ENCODE measurements at places on chromosomes 16 and 17. TPM values are rescaled to one million over a fixed set of nuclear protein-coding genes. Genes with fewer than 3 reads are reported as not detected.

DNA sequence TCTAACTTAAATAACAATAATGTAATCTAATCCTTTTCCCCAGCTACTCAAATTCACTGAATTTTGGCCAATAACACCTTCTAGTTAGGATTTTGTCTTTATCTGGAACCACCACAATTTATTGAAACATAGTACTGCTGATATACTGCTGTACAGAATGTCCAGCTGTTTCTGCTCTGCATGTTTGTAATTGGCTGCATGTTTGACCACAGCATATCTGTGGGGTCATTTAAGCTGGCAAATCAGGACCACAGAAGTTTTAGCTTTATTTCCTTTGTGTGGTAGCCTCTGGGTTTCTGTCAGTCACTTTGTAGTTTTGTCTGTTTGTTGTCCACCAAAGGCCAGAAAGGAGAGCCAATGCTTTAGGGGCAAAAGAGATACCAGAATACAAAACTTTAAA lies 22.2 kb upstream of the RAB11FIP4 start:
- no peaks in the 10 kb centered on the region for H3K4me1 ChIP-seq
- H3K36me3 ChIP-seq = no peaks in the 10 kb centered on the region
- no peak overlapping the region for H3K4me3 ChIP-seq
- DNase-seq = no peak

KIF2B gene
- total RNA-seq = not detected

GRCh38 chr16:67397812-67398545 lies 4.7 kb upstream of the TPPP3 start:
- no peak overlapping the region for H3K4me3 ChIP-seq
- H3K36me3 ChIP-seq = no peaks in the 10 kb centered on the region
- DNase-seq = no peak
- H3K4me1 ChIP-seq = peaks cover 11% of the 10 kb centered on the region
- H3K27ac ChIP-seq = no peak overlapping the region

ADAD2 gene
- total RNA-seq = not detected

DNA sequence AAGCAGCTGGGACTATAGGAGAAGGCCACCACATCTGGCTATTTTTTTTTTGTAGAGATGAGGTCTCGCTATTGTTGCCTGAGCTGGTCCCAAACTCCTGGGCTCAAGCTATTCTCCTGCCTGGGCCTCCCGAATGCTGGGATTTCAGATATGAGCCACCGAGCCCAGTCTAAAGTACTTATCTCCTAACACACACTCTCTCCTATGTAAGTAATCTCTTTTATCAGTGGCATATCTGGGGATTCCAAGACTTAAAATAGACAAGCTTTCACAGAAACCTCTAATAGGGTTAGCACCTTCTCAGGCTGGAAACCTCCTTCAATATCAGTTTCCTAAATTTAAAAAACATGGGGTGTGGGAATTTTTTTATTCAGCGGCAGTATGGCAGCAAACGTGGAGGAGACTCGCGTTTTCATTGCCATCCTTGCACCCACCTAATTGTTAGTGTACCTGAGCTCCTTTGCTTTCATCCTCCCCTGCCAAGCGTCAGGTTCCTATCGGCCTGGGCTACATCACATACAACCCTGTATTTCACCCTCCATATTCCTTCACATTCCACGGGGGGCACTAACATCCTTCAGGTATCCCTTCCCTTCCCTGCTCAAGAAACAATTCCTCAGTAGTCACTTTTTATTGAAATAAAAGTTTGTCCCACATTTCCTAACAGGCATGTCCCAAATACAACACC lies 1.1 kb downstream of the EZH1 start:
- peak overlapping the region; percentile 92 for H3K27ac ChIP-seq
- H3K36me3 ChIP-seq = no peaks in the 10 kb centered on the region
- H3K4me1 ChIP-seq = peaks cover 24% of the 10 kb centered on the region

PRSS33 gene
- total RNA-seq = not detected

DNA sequence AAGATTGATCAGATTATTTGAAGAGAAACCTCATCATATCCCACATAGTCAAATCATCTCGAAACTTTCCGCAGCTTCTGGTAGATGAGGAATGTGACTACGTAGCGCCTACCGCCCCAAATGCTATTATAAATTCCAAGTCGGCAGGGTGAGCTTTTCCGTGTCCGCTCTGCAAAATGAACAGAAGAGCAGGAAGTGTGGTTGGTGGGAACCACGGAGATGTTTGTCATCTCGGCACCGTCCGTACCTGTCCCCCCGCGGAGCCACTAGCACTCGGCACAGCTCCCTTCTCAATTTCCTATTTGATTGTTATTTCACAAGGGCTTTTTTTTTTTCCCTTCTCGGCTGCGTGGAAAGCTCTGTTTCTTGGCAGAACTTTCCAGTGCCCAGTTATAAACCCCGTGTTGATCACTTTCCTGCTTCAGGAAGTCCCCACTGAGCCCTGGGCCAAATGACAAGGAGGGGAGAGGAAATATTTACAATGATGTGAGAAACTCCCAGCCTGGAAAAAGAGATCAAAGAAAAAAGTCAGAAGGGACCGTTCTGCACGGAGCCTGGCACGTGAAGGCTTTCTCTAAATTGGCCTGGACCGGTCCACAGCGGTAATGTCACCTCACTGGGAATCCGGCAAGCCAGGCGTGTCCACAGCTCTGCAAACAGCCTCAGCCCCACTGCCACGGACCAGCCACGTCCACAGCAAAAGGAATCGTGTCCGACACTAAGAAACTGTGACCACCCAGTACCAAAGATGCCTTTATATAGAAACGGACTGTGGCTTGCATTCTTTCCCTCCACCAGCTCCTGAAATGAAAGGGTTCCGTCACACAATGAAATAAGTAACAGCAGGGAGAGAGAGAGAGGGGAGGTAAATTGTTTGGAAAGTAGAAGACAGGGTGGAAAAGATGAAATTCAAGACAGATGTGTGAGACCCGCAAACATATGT lies 65.0 kb downstream of the MRM3 start:
- no peaks in the 10 kb centered on the region for H3K4me1 ChIP-seq
- no peaks in the 10 kb centered on the region for H3K36me3 ChIP-seq
- DNase-seq = no peak
- H3K27ac ChIP-seq = peak overlapping the region; percentile 17

SLFN14 gene
- 0.39 TPM for total RNA-seq

- peaks cover 9% of the 10 kb centered on the region for H3K36me3 ChIP-seq
- no peak overlapping the region for H3K4me3 ChIP-seq
- peaks cover 60% of the 10 kb centered on the region for H3K4me1 ChIP-seq
- H3K27me3 ChIP-seq = no peaks in the 10 kb centered on the region
- DNase-seq = peak; percentile 77
- peak overlapping the region; percentile 81 for H3K27ac ChIP-seq
These were observed 5.4 kb upstream of the NFATC3 start for GRCh38 chr16:68079626-68080344.

DNA sequence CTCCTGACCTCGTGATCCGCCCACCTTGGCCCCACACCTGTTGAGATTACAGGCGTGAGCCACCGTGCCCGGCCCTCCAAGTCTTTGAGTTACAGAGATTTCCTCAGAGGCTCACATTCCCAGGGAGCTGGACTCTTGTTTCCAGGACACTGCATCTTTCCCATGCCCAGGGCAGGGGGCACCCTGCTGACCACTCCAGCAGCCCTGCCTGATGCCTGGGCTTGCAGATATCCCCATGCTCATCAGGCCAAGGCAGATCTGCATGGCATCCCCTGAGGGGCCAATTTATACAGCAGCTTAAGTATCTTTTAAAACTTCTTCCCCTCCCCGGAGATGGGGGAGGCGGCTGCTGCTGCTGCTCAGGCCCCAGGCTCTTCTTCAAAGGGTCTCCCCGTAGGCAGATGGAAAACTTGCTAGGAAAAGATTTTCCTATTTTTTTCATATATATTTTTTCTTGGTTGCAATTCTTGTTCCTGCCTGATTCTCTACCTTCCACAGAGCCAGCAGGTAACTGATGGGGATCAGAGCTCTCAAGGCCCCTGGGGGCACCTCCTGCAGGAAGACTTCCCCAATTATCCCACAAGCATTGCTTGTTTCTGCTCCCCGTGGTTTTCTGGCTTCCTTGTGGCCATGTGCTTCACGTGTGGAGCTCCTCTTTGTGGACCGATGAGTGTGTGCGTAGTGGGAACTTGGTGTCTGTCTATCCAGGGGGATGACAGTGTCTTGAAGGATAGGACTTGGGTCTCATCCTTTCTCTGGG lies 102.2 kb upstream of the SDK2 start:
- no peaks in the 10 kb centered on the region for H3K27me3 ChIP-seq
- no peak overlapping the region for H3K4me3 ChIP-seq
- no peaks in the 10 kb centered on the region for H3K36me3 ChIP-seq
- H3K27ac ChIP-seq = no peak overlapping the region

DNA sequence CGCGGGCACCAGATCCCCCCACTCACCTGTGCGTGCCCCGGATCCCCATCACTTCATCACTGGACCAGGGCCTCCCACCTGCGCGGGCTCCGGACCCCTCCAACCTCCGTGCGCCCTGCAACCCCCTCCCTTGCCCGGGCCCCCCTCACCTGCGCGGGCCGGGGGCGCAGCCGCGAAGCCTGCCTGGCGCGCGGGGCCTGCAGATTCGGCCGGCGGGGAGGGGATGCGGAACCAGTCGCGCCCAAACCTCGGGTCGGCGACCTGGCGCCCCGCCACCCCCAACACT lies 202 bp downstream of the CEP131 start:
- H3K4me3 ChIP-seq = peak overlapping the region; percentile 65
- H3K27me3 ChIP-seq = no peaks in the 10 kb centered on the region
- peaks cover 6% of the 10 kb centered on the region for H3K36me3 ChIP-seq
- H3K4me1 ChIP-seq = peaks cover 23% of the 10 kb centered on the region

GRCh38 chr16:30525844-30526136 lies 576 bp downstream of the ZNF768 start:
- H3K4me3 ChIP-seq = peak overlapping the region; percentile 51
- no peak for DNase-seq
- H3K27ac ChIP-seq = peak overlapping the region; percentile 96
- no peaks in the 10 kb centered on the region for H3K27me3 ChIP-seq

DNA sequence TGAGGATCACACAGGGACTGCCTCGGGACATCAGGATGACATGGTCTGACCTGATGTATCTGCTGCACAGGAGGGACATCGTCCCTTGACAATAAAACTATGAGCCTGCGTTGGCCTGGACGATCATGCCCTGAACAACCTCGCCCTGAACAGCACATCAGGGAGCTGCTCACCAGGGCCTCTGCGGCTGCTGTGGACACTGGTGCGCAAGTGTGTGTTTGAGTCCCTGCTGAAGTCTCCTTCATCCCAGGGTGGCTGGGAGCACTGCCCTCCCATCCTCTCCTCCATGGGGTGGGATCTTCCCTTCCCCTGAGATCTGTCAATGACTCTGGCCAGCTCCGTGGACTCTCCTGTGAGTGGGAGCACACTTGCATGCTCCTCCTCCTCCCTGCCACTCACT lies 257.8 kb downstream of the RBFOX3 start:
- no peaks in the 10 kb centered on the region for H3K36me3 ChIP-seq
- H3K27me3 ChIP-seq = peaks cover 21% of the 10 kb centered on the region
- H3K4me3 ChIP-seq = no peak overlapping the region
- DNase-seq = no peak
- H3K27ac ChIP-seq = no peak overlapping the region

- peaks cover 9% of the 10 kb centered on the region for H3K36me3 ChIP-seq
- no peaks in the 10 kb centered on the region for H3K27me3 ChIP-seq
- no peak overlapping the region for H3K4me3 ChIP-seq
- DNase-seq = peak; percentile 89
These were observed 12.6 kb upstream of the ATP6V0C start for GRCh38 chr16:2500918-2501750.

GRCh38 chr17:73261952-73262675 lies 434 bp upstream of the CPSF4L start:
- peak overlapping the region; percentile 73 for H3K27ac ChIP-seq
- no peaks in the 10 kb centered on the region for H3K36me3 ChIP-seq
- DNase-seq = no peak
- peaks cover 8% of the 10 kb centered on the region for H3K4me1 ChIP-seq
- no peaks in the 10 kb centered on the region for H3K27me3 ChIP-seq
- H3K4me3 ChIP-seq = no peak overlapping the region

ABI3 gene
- 17.5 TPM for total RNA-seq

DNA sequence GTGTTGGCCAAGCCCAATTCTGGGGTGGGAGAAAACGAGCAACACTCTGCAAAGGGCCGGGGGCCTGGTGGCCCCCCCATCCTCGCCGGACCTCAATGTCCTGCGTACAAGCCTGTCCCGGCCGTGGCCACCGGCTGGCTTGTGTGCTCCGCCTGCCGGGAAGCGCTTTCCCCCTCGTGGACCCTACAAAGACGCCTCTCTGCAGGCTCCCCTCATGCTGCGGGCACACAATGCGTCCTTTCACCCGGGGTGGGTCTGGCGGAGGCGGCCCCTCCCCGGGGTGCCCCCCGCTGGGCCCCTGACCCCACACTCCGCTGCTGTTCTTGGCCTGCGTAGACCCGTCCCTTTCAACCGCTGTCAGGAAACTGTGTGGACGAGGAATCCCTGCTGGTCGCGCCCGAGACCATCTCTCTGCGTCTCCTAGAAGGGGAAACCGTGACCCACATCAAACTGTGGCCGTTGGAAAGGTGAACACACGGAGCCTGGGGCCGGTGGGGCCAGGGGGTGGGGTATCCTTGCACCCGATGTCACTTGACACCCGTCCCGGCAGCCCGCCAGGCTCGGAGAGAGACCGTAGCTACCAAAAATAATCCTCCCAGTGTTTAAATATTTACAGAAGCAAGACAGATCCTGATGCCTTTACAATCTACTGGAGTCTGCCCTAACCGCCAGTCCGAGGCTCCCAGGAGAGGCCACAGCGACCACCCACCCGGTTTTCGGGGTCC lies 43.6 kb downstream of the TBC1D16 start:
- no peak overlapping the region for H3K27ac ChIP-seq
- peaks cover 41% of the 10 kb centered on the region for H3K4me1 ChIP-seq
- H3K27me3 ChIP-seq = no peaks in the 10 kb centered on the region
- DNase-seq = no peak
- H3K36me3 ChIP-seq = no peaks in the 10 kb centered on the region
- no peak overlapping the region for H3K4me3 ChIP-seq

GRCh38 chr17:9162275-9162985 lies 141.1 kb downstream of the NTN1 start:
- DNase-seq = no peak
- no peaks in the 10 kb centered on the region for H3K27me3 ChIP-seq
- no peaks in the 10 kb centered on the region for H3K4me1 ChIP-seq
- no peak overlapping the region for H3K27ac ChIP-seq
- no peak overlapping the region for H3K4me3 ChIP-seq
- H3K36me3 ChIP-seq = no peaks in the 10 kb centered on the region

GRCh38 chr17:36498155-36498554 lies 11.7 kb downstream of the ZNHIT3 start:
- no peaks in the 10 kb centered on the region for H3K36me3 ChIP-seq
- no peaks in the 10 kb centered on the region for H3K27me3 ChIP-seq
- no peak for DNase-seq
- H3K4me1 ChIP-seq = no peaks in the 10 kb centered on the region
- H3K27ac ChIP-seq = no peak overlapping the region

DNA sequence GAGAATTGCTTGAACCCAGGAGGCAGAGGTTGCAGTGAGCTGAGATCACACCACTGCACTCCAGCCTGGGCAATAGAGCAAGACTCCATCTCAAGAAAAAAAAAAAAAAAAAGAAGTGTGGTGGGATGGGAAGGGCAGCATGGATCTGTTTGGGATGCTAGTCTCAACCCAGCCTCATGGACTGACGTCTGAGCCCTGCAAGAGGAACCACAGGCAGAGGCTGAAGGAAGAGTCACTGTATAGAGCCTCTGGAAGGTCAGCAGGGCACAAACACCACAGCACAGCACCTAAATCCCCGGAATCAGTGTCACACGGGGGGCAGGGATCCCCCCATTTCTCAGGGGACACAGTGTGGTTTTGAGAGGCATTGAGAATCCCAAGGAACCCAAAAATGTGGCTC lies 10.9 kb upstream of the CXCL16 start:
- no peak for DNase-seq
- H3K4me3 ChIP-seq = no peak overlapping the region
- H3K4me1 ChIP-seq = no peaks in the 10 kb centered on the region
- H3K27ac ChIP-seq = no peak overlapping the region
- no peaks in the 10 kb centered on the region for H3K27me3 ChIP-seq

FKBP10 gene
- 79.7 TPM for total RNA-seq

EVPLL gene
- total RNA-seq = not detected

All from adrenal gland (tissue), 19 donors.